ENCODE measurements at places on chromosomes 3 and 15.
A peak's percentile ranks its signal among the peaks of the same experiment; 100 is the strongest.

DNA sequence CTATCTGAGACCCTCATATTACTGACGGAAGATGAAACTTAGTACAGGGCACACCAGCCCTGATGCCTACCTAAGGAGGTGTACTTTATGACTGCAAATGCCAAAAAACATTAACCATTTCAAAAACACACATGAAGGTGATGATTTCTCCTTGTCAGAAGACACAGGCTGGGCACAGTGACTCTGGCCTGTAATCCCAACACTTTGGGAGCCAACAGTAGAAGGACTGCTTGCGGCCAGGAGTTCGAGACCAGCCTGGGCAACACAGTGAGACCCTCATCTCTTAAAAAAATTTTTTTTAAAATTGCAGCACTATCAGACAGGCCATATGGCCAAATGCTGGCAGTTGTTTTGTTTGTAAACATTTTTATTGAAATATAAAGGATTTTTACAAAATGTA, 73.5 kb downstream of the LRIG1 start:
- no peak for DNase-seq

GRCh38 chr3:99777708-99778107, 40.0 kb upstream of the CMSS1 start:
- DNase-seq = no peak

- no peak for DNase-seq
These were observed 48.4 kb downstream of the TMEM266 start for GRCh38 chr15:76108021-76108723.

DNA sequence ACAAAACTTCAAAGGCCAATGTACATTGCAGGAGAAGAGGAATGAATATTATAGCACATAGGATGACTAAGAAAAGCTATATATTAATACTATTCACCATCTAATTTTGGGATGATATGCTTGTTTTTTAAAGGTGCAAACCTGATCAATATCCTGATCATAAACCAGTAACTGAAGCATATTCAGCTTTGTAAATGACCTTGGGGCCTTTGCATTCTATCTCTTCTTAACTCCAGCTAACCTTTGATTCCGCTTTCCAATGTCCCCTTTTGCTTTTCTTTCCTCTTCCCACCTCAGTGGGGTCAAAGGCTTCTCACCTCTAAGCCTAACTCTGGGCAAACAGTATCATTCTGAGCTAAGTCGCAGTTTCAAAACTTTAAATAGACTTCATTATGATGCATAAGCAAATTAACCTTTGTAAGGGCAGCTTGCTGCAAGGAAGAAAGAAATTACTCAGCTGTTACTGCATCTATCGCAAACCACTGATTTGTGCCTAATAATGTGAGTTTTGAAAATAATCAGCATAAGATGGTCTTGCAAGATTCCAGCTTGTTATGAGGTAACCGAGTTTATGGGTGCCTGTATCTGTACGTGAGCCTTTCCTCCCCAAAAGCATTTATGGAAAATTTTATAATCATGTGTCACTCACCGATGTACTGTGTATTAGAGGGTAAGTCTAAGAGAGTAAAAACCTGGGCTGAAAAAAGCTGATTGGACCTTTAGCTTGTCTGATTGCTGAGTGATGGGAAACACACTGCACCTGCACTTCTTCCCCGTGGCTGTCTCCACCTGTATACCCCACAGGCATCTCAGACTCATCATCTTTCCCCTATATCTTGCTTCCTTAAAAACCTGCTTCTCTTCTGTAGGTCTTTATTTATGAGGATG, 116.8 kb downstream of the TPRG1 start:
- DNase-seq = no peak

DNA sequence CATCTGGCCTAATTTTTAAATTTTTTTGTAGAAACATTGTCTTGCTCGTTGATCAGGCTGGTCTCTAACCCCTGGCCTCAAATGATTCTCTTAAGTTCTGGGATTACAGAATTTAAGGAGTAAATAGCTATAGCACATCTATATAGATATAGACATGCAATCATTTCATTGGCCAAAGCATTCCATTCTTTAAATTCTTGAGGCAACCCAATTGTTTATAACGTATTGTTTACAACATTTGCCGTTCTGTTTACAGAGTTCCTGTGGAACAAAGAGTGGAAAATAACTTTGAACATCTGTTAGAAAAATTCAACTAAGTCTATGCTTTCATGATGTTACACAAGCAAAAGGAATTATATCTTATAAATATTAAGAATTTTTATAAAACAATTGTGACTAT, 205.2 kb upstream of the ROBO2 start:
- no peak for DNase-seq

DNA sequence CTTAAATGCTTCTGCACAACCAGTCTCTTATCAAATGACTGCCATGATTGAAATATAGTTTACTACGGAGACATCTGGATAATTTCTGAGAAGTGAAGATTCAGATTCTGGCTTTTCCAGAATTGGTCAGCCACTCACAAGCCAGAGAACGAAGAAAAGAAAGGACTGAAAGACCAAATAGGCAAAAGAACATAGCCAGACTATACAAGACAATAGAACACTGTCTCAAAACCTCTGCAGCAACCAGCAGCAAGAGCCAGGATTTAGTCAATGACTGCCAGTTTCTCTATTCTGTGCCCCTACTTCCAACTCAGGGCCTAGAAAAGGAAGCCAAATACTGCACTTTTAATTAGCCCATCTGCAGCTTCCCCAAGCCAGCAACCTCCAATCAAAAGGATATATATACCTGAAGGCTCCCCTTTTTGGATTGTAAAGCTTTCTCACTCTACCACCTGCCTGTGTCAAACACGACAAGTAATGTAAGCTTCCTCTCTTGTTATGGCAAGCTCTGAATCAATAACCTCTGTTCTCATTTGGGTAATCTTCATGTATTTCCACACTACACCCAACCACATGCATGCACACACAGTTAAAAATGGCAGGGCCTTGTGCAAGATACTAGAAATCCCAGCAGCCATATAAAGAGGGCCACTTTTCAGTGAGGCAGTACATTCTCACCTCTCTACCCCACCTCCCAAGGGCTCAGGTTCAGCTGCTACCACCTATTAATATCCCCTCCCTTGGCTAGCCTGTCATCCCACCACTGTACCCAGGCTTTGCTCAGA, 97.1 kb downstream of the ERC2 start:
- no peak for DNase-seq

DNA sequence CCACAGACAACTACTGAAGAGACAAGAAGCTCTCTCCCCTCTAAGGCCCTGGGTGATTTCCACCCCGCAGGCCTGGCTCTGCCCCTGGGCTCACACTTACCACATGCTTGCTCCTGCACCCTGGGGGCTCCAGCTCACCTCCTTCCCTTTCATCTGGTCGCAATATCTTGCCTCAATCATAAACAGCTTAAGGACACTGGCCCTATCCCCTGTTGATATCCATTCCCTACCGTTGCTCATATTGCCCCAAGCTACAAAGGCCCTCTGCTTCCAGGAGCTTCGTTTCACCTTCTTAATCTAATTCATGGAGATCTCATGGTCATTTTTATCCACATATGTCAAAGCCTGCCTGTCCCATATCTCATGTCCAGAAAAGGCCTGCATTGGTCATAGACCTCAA, 46.0 kb upstream of the TSEN2 start:
- DNase-seq = no peak

DNA sequence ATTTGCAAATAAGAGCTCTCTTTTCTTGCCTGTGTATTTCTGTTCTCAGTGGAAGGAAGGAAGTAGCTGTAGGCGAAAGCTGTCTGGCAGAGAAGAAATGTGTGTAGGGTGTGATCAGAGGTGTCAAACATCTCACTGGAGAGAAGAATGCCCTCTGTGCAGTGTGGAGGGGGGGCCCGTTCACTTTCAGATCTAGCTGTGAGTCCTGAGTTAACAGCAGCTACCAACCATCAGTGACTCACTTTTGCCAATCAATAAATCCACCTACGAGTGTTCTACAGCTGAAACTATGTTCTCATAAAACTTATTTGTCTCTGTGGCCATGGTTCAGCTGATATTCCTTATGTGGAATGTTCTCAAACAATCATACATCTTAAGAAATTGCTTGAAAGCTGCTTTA, 103.7 kb downstream of the FRMD4B start:
- peak; percentile 64 for DNase-seq

Data from stimulated activated CD4-positive, alpha-beta T cell treated with anti-CD3 and anti-CD28 coated beads, Interleukin-15, amount 100 ng/mL, for 48 hours (primary cell).